CD4-positive, alpha-beta T cell treated with Interleukin-4 for 4 hours (primary cell): ENCODE measurements at places on chromosomes 7 and 10.
A peak's percentile ranks its signal among the peaks of the same experiment; 100 is the strongest.

GRCh38 chr7:117274951-117275350, 47.9 kb downstream of the WNT2 start:
- DNase-seq = no peak

GRCh38 chr7:41855798-41856197, 152.9 kb upstream of the INHBA start:
- DNase-seq = no peak

- no peak for DNase-seq
Observed at GRCh38 chr7:108094346-108094745, 35.8 kb downstream of the LAMB4 start.

GRCh38 chr10:85430991-85431390, 935.6 kb downstream of the GRID1 start:
- DNase-seq = no peak

DNA sequence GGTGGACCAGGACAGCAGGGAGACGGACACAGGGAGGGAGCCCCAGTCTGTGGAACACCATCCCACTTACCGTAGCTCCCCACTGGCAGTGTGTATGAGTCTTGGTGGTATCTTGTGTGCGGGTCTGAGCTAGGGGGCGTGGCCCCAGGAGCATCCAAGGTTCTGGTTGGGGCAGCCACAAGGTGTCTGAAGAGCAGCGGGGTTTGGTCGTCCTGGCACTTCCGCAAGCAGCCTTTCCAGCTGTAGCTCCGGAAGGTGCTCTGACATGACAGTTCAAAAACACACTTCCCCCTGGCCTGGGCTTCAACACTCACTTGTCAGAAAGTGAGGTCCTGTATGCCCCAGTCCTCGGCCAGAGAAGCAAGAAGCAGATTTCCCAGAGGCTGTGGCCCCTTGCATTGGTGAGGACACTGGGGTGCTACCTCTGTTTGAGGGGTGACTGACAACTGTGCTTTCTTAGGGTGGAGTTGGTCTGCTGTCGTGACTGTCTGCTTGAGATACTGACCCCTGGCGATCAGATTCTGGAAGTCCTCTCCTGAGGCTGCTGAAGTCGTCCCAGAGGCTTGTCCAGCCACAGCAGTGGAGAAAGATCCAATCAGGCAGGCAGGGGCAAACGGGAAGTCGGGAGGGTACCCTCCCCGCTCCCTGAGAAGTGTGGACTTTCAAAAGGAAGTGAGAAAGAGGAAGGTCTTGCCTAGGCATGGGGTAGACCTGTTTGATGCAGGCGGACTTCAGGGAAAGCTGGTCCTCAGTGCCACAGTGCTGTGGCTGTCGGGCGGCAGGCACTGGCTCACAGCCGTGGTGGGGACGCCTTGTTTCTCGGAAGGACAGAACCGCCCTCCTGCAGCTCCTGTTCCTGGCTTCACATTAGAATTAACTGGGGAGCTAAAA, 51.4 kb upstream of the PFKFB3 start:
- DNase-seq = peak; percentile 62

- no peak for DNase-seq
Observed at GRCh38 chr7:6725003-6725402, 18.3 kb upstream of the ZNF12 start.

- no peak for DNase-seq
Observed at GRCh38 chr7:135406918-135407317, 103.0 kb downstream of the CNOT4 start.

DNA sequence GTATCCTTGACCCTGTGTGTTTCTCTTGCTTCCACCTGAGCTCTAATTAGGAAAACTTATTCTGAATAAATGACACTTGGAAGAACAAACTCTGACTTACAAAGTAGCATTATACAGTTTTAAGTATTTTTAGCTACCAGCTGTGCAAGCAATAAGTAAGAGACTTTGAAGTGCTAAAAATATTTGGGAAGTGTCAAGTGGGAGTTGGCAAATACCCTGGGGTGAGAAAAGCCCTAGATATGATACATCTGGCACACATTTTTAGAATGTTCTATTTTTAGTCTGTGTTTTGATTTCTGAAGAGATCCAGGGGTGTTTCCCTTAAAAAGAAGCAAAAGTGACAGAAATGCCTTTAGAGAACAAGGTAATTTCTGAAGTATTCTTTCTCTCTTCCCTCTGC, 132.7 kb upstream of the TEX47 start:
- DNase-seq = no peak

DNA sequence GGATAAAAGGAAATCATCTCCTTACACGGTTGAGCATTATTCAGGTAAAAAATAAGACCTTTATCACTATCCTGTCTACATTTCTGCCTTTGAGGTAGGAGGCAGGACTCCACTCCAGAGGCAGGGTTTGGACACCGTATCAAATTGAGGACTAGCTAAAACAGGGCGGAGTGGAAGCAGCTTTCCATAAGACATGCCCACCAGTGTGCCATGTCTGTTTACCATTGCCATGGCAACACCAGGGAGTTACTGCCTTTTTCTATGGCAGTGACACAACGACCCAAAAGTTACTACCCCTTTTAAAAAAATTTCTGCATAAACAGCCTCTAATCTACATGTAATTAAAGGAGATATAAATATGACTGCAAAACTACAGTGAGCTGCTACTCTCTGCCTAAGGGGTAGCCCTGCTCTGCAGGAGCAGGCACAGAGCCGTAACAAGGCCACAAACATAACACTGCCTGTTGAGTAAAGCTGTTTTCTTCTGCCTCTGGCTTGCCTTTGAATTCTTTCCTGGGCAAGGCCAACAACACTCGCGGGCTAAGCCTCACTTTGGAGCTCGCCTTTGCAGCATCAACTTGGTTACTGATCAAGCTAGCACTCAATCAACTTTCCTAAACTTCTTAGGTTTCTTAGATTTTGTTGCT, 26.5 kb downstream of the DGKB start:
- DNase-seq = no peak

DNA sequence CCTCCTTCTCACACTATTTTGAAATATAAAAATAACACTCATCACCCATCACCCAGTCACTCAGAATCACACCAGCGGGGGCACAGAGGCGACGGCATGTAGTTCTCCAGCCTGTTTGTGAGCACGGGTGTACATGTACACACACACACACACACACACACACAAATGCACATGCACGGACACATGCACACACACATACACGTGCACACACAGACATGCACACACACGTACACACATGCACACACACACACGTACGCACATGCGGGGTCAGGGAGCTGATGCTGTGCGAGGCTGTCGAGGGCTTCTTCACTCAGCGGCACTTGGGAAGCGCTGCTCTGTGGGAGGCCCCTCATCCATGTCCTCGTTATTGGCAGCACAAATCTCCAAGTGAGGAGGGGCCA, 178.8 kb downstream of the ELFN1 start:
- DNase-seq = no peak

- no peak for DNase-seq
Observed at GRCh38 chr7:44333911-44334733, 8.7 kb upstream of the CAMK2B start.

DNA sequence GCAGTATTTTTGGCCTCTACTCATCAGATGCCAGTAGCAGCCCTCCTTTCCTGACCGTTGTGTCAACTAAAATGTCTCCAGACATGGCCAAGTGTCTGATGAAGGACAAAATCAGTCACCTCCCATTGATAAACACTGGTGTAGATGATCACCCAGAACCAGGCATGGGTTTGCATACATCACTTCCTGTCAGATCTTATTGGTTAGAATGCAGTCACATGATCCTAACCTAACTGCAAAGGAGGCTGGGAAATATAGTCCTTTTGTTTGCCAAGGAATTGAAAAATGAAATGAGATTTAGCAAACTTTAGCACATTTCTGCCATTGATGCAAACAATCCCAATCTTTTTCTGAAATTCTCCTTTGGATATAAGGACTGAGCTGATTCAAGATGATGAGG, 141.4 kb downstream of the BUB3 start:
- DNase-seq = no peak

DNA sequence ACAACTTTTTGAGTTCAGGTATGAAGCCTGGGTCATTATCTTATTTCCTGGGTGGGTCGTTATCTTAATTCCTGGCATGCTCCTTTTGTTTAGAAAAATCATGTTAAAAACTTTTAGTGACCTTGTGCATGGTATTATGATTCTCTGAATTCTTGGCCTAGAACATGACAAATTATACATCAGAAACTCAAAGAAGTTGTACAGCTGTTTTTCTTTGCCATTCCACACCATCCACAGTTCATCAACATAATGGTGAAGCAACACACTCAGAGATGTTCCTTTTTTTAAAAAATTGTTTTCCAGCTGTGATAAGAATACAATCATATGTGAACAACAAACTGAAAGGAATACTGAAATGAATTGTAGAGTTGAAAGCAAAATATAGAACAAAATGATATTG, 149.2 kb upstream of the SEMA3D start:
- DNase-seq = no peak
